ENCODE measurements at places on chromosomes 7 and 10. TPM values are rescaled to one million over a fixed set of nuclear protein-coding genes. Genes with fewer than 3 reads are reported as not detected.

CFAP43 gene
- 0.14 TPM for polyA plus RNA-seq

FFAR4 gene
- not detected for polyA plus RNA-seq

DENND2A gene
- not detected for polyA plus RNA-seq

TEX36 gene
- not detected for polyA plus RNA-seq

KIAA1549 gene
- polyA plus RNA-seq: not detected

TUBAL3 gene
- not detected for polyA plus RNA-seq

ADAM22 gene
- 0.79 TPM for polyA plus RNA-seq

SORCS1 gene
- polyA plus RNA-seq: not detected

SLC25A40 gene
- 10.7 TPM for polyA plus RNA-seq

MYPN gene
- polyA plus RNA-seq: not detected

PDK4 gene
- polyA plus RNA-seq: not detected

CRYGN gene
- 0.48 TPM for polyA plus RNA-seq

RSPH10B2 gene
- not detected for polyA plus RNA-seq

C10orf67 gene
- polyA plus RNA-seq: not detected

TACC2 gene
- not detected for polyA plus RNA-seq

SPDYE1 gene
- 0.21 TPM for polyA plus RNA-seq

ERCC6 gene
- polyA plus RNA-seq: 11.0 TPM

ACSM6 gene
- polyA plus RNA-seq: not detected

LCOR gene
- polyA plus RNA-seq: 27.1 TPM

SH2B2 gene
- polyA plus RNA-seq: 0.25 TPM

NPTX2 gene
- polyA plus RNA-seq: not detected

GRM8 gene
- polyA plus RNA-seq: not detected

HGF gene
- polyA plus RNA-seq: not detected

PTER gene
- 13.1 TPM for polyA plus RNA-seq

PCGF5 gene
- polyA plus RNA-seq: 56.8 TPM

ACSL5 gene
- 35.4 TPM for polyA plus RNA-seq

NEUROG3 gene
- not detected for polyA plus RNA-seq

OPALIN gene
- polyA plus RNA-seq: not detected

CALHM2 gene
- polyA plus RNA-seq: 6.4 TPM

CLRN3 gene
- polyA plus RNA-seq: not detected

TMEM213 gene
- not detected for polyA plus RNA-seq

GUSB gene
- polyA plus RNA-seq: 34.0 TPM

TDRD1 gene
- polyA plus RNA-seq: 0.41 TPM

UBTD1 gene
- 2.9 TPM for polyA plus RNA-seq

LRRC61 gene
- 18.2 TPM for polyA plus RNA-seq

KCP gene
- polyA plus RNA-seq: not detected

MAT1A gene
- not detected for polyA plus RNA-seq

PPP1R9A gene
- not detected for polyA plus RNA-seq

DHX32 gene
- polyA plus RNA-seq: 11.3 TPM

NUDT1 gene
- polyA plus RNA-seq: 60.1 TPM

SPDYE2 gene
- 0.33 TPM for polyA plus RNA-seq

CDK5 gene
- polyA plus RNA-seq: 7.7 TPM

CNTNAP2 gene
- polyA plus RNA-seq: 0.02 TPM

TRIM74 gene
- polyA plus RNA-seq: not detected

ALOX5 gene
- 4.1 TPM for polyA plus RNA-seq

NYAP1 gene
- not detected for polyA plus RNA-seq

FAM25A gene
- not detected for polyA plus RNA-seq

FUOM gene
- 22.9 TPM for polyA plus RNA-seq

ACBD7 gene
- polyA plus RNA-seq: not detected

HILPDA gene
- 3.1 TPM for polyA plus RNA-seq

CREB5 gene
- not detected for polyA plus RNA-seq

SLC18A3 gene
- not detected for polyA plus RNA-seq

NEBL gene
- not detected for polyA plus RNA-seq

AGR2 gene
- polyA plus RNA-seq: not detected

VIPR2 gene
- polyA plus RNA-seq: not detected

ANKRD61 gene
- polyA plus RNA-seq: 0.29 TPM

Measured in naive thymus-derived CD4-positive, alpha-beta T cell (primary cell).